Activated CD8-positive, alpha-beta memory T cell treated with anti-CD3 and anti-CD28 coated beads for 1 hour (primary cell): ENCODE measurements at places on chromosomes 6 and 20.

GRCh38 chr6:107807196-107807811 is 16.8 kb downstream of the SCML4 start:
- no peak for DNase-seq

- DNase-seq = no peak
These were observed 193.6 kb upstream of the FOXQ1 start for GRCh38 chr6:1118287-1118647.

GRCh38 chr6:159989492-159990480 is 20.9 kb downstream of the IGF2R start:
- no peak for DNase-seq

DNA sequence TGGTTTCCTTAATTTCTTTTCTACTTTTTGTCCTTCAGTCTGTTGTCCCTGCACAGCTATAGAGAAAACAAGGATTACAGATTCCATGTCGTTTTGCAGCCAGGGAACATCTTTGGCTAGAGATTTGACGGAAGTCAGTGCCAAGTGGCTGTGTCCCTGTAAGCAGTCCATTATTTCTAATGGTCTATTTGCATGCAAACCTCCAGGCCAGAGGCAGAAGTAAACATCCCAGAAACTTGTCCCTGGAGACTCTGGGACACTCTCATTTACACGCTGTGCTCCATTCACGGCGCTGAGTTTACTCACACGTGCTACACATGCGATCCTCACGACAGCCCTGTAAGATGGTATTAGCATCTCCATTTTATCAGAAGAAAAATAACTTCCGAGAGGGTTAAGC is 355.5 kb downstream of the PRKN start:
- no peak for DNase-seq

GRCh38 chr20:35831029-35831428 is 59.2 kb downstream of the PHF20 start:
- DNase-seq = no peak

GRCh38 chr6:111589366-111589765 is 16.3 kb downstream of the TRAF3IP2 start:
- no peak for DNase-seq

GRCh38 chr20:3612795-3613572 is 50.2 kb downstream of the GFRA4 start:
- no peak for DNase-seq

- DNase-seq = no peak
These were observed 102.1 kb downstream of the CEBPB start for GRCh38 chr20:50292591-50293283.

GRCh38 chr20:40720826-40721225 is 31.8 kb upstream of the MAFB start:
- DNase-seq = no peak

DNA sequence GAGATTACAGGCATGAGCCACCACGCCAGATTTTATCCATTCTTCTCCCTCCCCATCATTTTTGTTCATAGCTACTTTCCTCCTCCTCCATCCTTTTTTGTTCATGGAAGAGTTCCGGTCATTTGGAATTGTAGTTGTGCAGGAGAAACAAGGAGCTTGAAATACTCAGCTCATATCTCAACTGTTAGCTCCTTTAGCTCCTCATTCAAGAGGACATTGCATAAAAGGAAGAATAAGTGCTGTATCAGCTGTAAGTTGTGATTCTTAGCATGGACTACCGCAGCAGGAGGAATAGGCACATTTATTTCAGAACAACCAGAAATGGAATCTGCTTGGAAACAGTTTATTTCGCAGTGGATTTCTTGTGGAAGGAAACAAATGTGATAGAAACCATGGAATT is 7.6 kb downstream of the STXBP5 start:
- no peak for DNase-seq

- DNase-seq = no peak
These were observed 163.1 kb downstream of the LY86 start for GRCh38 chr6:6751619-6752023.

DNA sequence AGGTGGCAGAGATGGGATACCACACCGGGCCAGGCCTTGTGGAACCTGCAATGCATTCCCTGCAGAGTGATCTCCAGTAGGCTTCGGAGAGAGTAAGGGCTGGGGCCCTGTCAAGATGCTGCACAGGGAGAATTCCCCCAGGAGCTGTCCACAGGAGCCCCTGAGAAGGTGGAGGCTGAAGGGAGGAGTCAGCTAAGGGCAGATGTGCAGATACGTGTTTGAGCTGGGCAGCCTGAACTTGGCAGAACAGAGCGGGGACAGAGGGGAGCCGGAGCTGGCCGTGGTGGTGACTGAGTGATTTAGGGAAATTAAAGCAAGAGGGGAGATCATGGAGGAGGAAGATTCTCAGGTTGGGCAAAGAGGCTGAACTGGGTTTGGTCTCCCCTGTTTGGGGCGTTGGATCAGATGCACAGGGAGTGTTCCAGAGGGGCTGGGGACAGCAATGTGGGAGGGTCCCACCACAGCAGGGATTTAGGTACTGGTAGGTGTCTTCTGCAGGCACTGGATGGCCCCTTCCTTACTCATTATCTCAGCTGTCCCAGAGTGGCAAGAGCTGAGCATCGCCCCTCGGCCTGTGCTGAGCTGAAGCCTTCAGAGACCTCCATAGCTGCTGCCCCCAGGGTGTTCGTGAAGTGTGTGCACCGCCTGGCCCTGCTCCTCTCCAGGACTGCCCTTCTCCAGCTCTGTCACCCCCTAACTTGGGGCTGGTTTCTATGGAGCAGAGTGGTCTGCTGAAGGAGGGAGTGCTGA is 3.8 kb upstream of the NCR2 start:
- no peak for DNase-seq

GRCh38 chr6:34021554-34022190 is 124.2 kb downstream of the GRM4 start:
- no peak for DNase-seq

- DNase-seq = no peak
These were observed 56.0 kb downstream of the RIN2 start for GRCh38 chr20:19813846-19814640.

GRCh38 chr6:15929685-15930084 is 199.2 kb upstream of the MYLIP start:
- no peak for DNase-seq

- no peak for DNase-seq
These were observed 398.9 kb upstream of the SULF2 start for GRCh38 chr20:48184229-48184628.

GRCh38 chr6:7910298-7910653 is 312 bp downstream of the TXNDC5 start:
- no peak for DNase-seq

GRCh38 chr20:21391185-21391971 is 5.9 kb downstream of the NKX2-4 start:
- DNase-seq = no peak

GRCh38 chr6:31205638-31206037 is 35.2 kb upstream of the POU5F1 start:
- no peak for DNase-seq

DNA sequence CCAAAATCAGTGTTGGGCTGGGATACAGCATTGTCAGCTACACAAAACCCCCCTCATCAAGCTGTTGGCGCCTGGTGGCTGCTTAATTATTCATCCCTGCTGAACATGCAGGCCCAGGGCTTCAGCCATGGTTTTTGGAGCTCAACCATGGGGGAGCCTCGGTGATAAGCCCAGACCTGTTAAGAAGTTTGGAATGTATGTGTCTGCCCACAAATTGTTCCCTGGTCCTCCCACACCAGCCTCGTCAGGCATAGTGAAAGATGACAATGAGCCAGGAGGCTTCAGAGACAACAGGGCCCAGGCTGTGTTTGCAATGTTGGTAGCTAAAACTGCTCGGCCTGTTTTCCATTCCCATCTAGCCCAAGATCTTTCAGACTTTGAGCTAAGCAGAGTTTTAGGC is 34.8 kb upstream of the SIRPA start:
- DNase-seq = no peak

GRCh38 chr20:47241345-47241781 is 115.1 kb downstream of the ZMYND8 start:
- no peak for DNase-seq

DNA sequence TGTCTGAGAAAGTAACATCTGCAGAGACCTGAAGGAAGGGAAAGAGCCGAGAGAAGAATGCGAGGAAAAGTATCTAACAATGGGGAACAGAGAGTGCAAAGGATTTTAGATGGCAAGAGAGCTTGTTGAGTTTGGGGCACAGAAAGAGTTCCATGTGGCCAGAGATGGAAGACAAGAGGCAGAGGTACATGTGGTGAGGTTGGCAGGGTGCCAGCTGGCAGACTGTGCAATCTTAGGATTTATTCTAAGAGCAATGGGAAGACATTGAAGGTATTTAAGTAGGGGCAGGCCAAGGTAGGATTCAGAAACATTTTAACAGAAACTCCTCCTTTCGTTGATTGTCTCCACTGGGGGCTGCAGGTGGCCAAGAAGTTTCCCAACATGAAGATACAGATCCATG is 20.4 kb upstream of the LBP start:
- no peak for DNase-seq

DNA sequence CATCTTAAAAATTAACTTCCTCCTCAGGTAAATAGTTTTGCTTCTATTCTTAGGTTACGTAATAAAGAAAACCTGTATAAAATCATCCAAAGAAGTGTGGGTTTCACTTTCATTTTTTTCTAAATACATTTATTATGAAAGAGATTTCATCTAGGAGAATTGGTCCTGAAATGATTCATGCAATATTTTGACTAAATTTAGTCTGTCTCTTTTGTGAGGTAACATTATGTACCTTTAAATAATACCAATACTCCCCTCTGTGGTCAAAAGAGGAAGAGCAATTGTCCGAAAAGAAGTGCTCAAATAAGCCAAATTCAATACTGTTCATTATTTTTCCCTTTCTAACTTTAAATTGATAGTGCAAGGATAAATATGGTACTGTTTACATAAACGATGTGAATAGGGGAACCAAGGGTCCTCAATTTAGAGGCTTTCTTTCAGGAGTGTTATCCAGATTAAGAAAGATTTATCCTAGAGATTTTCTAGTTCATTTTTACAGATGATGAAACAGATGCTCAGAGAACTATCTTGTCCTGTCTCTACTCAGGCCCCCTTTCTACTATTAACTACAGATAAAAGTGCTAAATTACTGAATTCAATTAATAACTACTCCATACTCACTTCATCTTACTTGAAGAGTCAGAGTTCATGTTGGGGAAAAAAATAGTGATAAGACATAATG is 26.2 kb downstream of the CYP39A1 start:
- no peak for DNase-seq

DNA sequence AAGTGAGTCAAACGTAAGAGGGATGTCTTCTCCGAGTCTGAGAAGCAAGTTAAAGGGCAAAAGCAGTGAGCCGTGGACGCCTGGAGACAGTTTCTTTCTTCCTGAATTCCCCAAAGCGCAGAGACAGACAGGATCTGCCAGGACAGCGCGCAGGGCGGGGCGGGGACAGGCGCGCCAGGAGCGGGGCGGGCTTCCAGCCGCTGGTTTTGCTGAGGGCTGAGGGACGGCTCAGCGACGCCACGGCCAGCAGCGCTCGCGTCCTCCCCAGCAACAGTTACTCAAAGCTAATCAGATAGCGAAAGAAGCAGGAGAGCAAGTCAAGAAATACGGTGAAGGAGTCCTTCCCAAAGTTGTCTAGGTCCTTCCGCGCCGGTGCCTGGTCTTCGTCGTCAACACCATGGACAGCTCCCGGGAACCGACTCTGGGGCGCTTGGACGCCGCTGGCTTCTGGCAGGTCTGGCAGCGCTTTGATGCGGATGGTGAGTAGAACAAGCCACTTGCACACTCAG is at the start of gene SCGN:
Gene SCGN (plus strand): TSS at position 209 of the 509 bp plus-strand sequence. CDS start 189 bp downstream, at position 398.
- DNase-seq = peak; percentile 3

DNA sequence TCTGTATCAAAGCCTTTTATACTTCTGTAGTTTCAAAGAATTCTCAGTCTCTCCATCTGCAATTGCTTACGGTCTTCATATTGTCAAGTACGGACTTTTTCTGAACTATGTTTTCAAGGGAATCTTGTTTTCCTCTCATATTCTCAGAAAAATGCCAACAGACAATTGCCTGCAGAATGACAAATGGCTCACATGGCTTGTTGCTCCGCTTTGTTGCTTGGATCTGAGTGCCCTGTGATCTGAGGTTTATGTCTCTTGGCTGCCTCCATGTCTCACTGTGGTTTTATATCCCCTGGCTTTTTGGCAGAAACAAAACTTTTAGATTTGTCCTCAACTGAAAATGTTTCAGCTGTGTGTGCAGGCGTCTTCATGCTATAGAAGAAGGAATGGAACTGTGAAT is 285.4 kb upstream of the CHD6 start:
- DNase-seq = no peak

GRCh38 chr6:33720998-33721397 is 9.5 kb upstream of the UQCC2 start:
- no peak for DNase-seq

DNA sequence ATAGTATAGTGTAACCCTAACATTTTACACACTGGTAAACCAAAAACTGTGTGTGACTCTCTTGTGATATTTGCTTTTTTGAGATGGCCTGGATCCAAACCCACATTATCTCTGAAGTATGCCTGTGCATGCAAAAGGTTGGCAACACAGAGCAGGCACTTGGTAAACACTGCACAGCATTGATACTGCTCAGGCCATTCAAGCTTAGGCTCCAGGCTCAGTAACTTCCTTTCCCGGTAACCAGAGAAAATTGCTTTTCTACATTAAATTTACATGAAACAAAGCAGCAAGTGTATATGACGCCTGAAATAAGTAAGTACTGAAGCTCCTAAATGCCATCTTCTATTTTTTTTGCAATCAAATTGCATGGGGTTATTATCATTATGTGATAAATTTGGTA is 205.7 kb downstream of the EPM2A start:
- no peak for DNase-seq

GRCh38 chr6:108193131-108193530 is 27.3 kb downstream of the NR2E1 start:
- DNase-seq = no peak

GRCh38 chr6:137117581-137117980 is 55.9 kb downstream of the IL22RA2 start:
- DNase-seq = no peak

DNA sequence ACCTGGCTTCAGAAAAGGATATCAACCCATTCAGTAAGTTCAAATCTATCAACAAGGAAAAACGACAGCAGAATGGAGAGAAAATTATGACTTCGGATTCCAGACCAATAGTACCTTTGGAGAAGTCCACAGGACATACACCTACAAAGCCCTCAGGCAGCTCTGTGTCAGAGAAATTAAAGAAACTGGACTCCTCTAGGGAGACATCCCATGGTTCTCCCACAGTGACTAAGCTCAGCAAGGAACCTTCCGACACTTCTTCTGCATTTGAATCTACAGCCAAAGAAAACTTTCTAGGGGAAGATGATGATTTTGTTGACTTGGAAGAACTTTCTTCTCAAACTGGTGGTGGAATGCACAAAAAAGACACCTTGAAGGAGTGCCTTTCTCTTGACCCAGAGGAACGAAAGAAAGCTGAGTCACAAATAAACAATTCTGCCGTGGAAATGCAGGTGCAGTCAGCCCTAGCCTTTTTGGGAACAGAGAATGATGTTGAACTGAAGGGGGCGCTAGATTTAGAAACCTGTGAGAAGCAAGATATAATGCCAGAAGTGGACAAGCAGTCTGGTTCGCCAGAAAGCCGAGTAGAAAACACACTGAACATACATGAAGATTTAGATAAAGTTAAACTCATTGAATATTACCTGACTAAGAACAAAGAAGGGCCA is 67.4 kb upstream of the HINT3 start:
- DNase-seq = no peak
